CD4-positive, alpha-beta T cell treated with Interleukin-12 subunit alpha and Interleukin-12 subunit beta, for 1 hour (primary cell): ENCODE measurements at places on chromosomes 2 and 18.

GRCh38 chr2:206004004-206004693 is 81.8 kb downstream of the INO80D start:
- peak; percentile 7 for DNase-seq

GRCh38 chr2:204545861-204546735 is 823 bp downstream of the PARD3B start:
- DNase-seq: no peak

DNA sequence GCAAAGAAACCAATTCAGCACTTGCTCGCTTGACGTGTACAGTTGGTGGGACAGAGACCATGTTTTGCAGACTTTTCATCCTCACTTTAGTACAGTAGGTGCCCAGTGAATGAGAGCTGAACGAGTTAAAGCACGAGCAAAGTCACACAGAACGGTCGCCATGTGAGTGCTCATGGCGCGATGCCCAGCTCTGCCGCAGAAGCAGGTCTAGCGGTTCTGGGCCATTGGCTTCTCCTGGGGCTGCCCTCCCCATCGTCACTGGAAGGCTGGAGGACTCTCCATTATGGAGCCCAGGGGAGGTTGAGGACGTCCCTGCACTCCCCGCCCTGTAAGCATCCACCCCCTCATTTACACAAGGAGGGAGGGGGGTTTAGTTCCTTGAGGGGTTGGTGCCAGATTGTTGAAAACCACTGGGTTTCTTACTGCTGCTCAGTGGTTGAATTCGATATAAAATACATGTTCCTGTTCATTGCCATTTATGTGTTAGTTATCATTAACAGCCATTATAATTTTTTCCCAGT is 24.9 kb downstream of the PTGR3 start:
- DNase-seq: no peak

- no peak for DNase-seq
Observed at GRCh38 chr18:36564841-36565240, 264.0 kb downstream of the TPGS2 start.

DNA sequence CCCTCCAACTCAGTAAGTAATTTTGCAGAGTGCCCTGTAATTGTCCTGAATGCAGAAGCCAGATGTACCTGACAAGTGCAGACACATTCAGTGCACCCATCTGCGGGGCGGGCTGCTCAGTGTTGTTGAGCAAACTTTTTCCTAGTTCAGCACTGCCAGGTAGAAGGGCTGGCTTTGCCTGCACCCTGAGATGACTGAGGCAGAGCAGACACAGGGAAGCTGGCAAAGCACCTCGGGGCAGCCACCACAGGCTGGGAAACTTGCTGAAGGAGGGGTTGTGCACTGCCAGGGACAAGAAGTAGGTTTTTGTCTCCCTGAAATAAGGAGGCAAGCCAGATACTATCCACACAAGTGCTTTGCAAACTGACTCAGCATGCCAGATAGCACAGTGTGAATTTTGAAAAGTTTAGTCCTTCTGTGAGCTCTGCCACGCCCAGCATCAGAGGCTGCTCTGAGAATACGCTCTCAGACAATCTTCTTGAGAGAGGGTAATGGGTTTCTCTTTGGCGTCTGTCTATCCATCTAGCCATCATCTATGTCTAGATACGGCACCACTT is 62.3 kb downstream of the SOWAHC start:
- DNase-seq: no peak

DNA sequence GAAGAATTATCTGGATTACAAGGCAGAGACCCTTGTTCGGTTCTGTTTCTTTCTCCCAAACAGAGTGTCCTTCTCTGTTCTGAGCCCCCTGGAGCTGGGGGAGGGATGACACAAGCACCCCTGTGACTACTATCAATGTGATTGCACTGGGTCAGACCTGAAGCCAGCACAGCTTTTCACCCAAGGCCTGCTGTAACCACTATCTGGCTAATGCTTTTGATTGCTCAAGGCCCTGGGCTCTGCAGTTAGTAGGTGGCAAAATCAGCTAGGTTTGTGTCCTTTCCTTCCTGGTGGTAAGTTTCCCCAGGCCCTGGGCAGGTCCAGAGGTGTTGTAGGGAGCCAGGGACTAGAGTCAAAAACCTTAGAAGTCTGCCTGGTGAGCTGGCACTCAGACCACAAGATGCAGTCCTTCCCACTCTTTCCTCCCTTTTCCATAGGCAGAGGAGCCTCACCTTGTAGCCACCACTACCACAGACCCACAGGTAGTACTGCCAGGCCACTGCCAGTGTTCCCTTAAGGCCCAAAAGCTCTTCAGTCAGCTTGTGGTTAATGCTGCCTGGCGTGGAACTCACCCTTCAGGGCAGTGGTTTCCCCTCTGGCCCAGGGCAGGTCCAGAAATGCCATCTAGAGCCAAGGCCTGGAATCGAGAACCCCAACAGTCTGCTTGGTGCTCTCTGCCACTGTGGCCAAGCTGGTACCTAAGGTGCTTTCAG is 83.0 kb downstream of the FAM117B start:
- DNase-seq: no peak
